ENCODE measurements at places on chromosomes 2 and 18.

DNA sequence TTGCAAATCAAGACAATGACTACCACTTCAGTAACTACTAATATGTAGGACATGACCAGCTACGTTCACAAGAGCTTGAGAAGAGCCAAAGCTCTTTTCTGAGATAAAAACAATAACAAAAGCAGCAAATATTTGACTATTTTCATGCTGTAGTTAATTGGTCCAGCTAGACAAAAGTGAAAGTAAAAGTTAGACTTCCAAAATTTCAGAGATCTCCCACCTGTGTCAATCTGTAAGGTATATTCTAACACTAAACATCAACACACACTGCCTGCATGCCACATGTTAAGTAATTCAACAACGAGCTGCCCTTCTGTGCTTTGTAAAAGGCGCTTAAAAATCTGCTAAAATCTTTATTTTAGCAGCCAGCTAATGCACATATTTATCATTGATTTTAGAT lies 185.9 kb downstream of the SLC39A10 start:
- no peak for DNase-seq

GRCh38 chr18:26014462-26014861 lies 76.0 kb downstream of the SS18 start:
- DNase-seq: no peak

DNA sequence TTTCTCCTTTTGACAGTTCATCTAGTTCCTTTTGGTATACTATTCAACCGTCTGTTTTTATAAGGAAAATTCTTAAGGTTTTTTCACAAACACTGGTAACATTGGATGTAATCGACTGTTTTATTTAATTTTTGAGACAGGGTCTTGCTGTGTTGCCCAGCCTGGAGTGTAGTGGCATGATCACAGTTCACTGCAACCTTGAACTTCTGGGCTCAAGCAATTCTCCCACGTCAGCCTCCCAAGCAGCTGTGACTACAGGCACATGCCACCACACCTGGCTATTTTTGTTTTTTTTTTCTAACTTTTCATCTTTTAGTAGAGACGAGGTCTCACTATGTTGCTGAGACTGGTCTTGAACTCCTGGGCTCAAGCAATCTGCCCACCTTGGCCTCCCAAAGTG lies 104.4 kb upstream of the DNMT3A start:
- DNase-seq: no peak

DNA sequence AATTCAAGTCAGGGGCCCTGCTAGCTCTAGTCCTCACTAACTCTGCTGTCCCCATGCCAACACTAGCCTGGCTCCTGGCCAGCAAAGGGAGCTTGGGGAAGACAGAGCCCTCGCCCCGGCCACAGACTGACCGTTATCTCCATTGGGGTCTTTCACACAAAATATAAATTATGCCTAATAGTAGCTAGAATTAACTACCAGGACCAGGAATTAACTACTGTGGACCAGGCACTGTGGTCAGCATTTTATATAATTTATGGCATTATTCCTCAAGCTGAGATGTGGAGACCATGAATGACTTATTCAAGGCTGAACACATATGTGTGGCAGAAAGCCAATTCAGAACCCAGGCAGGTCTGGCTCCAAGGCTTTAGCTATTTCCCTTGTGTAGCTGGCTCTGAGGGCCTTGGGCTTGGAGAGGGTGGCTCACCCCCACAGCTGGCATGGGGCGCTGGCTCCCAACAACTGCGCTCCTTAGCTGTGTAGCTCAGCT lies 49.2 kb downstream of the CELF4 start:
- DNase-seq: no peak

- no peak for DNase-seq
These were observed 8.6 kb downstream of the KANSL1L start for GRCh38 chr2:210162466-210163124.

GRCh38 chr2:156356014-156356754 lies 23.7 kb upstream of the NR4A2 start:
- DNase-seq: no peak

DNA sequence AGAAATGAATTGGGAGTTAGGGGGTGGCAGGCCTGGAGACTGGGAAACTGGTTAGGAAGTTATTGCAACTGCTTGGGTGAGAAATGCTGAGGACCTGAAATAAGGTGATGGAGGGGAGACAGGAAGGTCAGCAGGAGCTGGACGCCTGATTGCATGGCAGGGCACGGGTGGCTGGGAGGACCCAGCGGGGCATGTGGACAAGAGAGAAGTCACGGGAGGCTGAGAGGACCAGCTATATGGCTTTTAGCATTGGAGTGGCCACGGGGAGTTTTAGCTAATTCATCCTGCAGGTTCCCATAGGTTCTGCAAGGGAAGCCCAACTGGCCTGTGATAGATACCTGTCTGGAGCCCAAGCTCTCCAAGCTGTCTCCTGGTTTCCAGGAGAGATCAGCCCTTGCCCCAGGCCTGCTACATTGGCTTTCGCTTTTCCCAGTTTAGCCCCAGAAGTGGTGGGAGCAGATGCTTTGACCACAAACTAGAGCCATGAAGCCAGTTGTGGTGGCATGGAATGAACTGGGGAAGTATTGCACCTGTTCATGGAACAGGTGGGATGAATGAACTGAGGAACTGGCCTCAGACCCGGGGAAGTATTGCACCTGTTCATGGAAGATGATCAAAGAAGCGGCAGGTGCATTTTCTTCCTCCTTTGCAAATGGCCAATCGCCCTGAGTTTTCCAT lies 93.6 kb upstream of the TAF1B start:
- DNase-seq: no peak

DNA sequence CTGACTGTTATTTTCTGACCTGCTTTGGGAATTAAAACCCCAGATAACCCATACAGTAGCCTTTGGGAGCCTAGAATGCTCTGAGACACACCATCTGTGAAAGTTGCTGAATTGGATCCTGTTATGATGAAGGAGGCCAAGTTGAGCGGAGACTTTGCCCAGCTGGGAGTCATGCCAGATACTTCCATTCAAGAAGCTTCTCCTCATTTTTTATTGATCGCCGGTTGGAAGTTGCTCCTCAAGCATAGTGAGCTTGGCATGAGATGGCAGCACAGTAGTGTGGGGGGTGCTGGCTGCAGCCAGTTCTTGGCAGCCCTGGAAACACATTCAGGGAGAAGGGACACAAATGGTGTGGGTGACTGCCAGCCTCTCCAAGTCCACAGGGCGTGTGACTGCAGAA lies 270.7 kb upstream of the NRP2 start:
- no peak for DNase-seq

DNA sequence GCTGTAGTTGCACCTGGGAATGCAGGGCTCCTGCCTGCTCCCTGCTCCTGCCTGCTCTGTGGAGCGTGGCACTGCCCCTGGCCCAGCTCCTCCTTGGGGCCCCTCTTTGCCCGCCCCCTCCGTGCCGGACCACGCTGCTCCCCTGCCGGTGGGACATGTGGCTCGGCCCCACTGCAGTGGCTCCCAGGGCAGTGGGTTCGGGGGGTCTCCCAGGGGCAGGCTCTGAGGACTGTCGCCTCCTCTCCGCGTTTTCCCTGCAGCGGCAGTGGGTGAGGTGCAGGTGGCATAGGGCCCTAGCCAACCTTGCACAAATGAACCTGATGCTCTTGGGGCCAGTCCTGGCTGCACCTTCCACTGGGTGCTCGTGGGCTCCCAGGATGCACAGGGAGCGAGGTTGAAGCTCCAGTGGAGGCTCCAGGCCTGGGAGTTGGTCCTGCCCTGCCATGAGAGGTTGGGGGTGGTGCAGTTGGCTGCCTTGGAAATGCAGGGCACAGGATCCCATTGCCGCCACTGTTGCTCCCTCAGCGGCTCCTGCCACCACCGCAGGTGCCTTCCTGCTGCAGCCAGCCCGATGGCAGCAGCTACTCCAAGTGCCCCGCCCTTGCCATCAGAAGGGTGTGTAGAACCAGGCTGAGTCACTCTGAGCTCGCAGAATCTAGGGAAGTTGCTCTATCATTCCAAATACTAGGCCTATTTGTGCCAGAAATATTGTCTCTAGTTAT lies 313.1 kb upstream of the SYT4 start:
- no peak for DNase-seq

DNA sequence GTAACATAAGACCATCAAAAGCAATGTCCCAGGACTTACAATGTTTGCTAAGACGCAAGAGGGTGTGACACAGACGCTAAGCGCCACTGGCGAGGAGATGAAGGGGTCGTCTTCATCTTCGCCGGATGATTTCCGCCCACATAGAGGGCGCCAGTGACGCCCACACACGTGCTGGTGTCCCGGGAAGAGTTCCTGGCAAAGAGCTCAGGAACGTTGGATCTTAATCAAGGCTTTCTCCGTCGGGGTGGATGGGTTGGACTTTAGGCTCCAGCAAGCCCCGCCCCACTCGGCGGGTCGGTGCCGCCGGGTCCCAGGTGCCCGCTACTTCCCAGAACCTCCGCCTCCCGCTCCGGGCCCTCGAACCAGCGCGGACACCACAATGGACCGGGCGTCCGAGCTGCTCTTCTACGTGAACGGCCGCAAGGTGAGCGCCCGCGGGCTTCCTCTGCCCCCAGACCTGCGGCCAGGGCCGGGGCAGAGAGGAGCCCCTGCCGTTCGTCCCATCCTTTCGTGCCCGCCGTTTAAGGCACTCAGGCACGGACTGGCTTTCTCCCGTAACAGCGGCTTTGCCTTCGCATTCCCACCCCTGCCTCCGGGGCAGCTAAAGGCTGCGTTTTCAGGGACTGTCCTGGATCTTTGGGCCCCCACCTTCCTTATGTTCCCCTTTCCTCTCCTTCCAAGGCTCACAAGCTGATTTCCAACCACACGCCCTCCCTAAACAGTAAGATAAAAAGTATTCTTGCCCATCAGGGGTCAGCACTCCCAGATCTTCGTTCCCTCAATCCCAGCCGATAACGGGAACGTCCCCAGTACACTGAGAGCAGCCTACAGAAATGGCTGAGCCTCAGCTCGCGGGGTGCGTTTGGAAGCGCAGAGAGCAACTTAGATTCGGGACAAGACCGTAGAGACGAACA lies at the start of gene AOX1:
AOX1 (plus strand) TSS at position 285 of the 914 bp plus-strand sequence; CDS start at position 380, 95 bp downstream.
- DNase-seq: no peak

GRCh38 chr18:76553715-76554546 lies 58.9 kb upstream of the ZNF516 start:
- DNase-seq: peak; percentile 67

DNA sequence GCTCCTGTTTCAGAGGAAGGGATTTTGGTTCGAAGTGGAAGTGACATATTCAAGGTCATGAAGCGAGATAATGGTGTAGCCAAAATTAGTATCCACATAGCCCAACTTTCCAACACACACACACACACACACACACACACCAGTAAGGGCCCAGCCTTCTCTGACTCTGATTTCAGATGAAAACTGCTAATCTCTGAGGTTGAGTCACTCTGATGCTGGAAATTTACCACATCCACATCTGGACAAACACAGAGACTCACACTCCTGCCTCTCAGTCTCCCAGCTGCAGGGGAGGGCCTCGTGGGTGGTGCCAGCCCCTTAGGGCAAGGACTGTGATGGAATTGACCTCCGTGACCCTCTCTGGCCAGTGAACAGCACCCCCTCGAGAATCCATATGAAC lies 29.0 kb upstream of the SLC35F6 start:
- DNase-seq: peak; percentile 74

- no peak for DNase-seq
These were observed 10.7 kb downstream of the KCNJ3 start for GRCh38 chr2:154709215-154709614.

DNA sequence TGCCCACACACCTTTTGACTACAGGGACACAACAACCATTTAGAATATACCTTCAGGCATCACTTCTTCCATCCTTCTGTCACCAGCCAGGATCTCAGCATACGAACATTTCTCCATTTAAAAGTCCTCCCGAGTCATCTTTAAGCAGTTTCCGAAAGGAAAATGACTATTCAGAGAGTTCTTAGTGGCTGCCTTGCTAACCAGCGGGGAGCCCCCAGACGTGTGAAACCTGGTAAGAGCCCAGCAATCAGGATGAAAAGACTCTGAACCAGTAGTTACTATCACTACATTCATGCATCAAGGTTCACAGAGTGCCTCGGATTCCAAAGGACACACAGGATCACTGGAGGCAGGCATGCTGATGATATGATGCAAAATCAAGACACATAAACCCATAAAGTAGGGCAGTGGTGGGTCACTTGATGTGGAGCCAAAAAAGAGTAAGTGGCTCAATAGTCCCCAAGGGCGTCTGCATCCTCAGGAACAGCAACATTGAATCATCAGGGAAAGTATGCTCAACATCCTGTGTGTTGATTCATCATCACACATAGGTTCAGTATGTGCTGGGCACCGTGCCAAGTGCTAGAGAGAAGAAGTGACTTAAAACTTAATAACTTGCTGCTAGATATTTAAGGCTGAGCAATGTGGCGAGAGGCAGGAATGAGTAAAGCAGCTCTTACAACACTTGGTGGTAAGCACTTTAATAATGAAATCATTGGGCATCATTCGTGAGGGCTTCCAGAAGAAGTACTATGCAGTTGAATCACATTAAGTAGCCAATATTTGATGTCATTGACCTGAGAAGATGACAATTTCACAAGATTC lies 4.4 kb downstream of the CCL20 start:
- peak; percentile 99 for DNase-seq

GRCh38 chr2:118969734-118970395 lies 27.9 kb downstream of the MARCO start:
- no peak for DNase-seq

GRCh38 chr2:132697556-132698205 lies 27.7 kb upstream of the LYPD1 start:
- no peak for DNase-seq

GRCh38 chr2:71706836-71707235 lies 253.5 kb downstream of the DYSF start:
- no peak for DNase-seq

DNA sequence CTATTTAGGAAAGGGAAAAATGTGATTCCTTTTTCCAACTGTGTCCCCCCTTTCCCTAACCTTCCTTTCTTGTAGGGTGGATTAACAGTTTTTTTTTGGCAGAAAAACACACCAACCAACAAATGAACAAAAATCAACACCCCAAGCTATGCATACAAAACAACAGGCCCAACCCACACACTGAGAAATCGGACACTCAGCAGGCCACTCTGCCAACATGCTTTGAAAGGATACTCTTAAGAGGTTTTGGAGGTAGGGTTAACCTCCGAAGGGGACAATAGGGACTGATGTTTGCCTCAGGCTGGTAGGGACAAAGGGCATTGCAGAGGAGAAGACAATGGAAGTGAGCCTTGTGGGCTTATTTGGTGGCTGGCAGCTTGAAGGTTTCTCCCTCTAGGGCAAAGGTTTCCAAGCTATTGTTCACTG lies 33.1 kb upstream of the POLE4 start:
- no peak for DNase-seq

- no peak for DNase-seq
These were observed 61.9 kb upstream of the SPP2 start for GRCh38 chr2:233988581-233988980.

GRCh38 chr18:37460604-37461003 lies 105.0 kb downstream of the CELF4 start:
- no peak for DNase-seq

GRCh38 chr2:222950638-222951285 lies 89.9 kb downstream of the ACSL3 start:
- DNase-seq: peak; percentile 76

- DNase-seq: no peak
These were observed 38.7 kb downstream of the UBE2F start for GRCh38 chr2:238005528-238005927.
